CD4-positive, alpha-beta memory T cell (primary cell): ENCODE measurements at places on chromosomes 3 and 15. TPM values are rescaled to one million over a fixed set of nuclear protein-coding genes. Genes with fewer than 3 reads are reported as not detected.

- H3K4me1 ChIP-seq = no peaks in the 10 kb centered on the region
- no peak overlapping the region for H3K4me3 ChIP-seq
- H3K27me3 ChIP-seq = no peaks in the 10 kb centered on the region
- H3K36me3 ChIP-seq = no peaks in the 10 kb centered on the region
- DNase-seq = no peak
Measured at GRCh38 chr3:151400341-151400740, 15.8 kb upstream of the P2RY12 start.

Gene P2RY13
- not detected for total RNA-seq

- H3K27me3 ChIP-seq = no peaks in the 10 kb centered on the region
- H3K36me3 ChIP-seq = no peaks in the 10 kb centered on the region
- peak overlapping the region; percentile 85 for H3K27ac ChIP-seq
- no peak overlapping the region for H3K4me3 ChIP-seq
- peaks cover 70% of the 10 kb centered on the region for H3K4me1 ChIP-seq
Measured at GRCh38 chr3:69082361-69082760, 2.2 kb upstream of the UBA3 start.

Gene CCNL1
- 327 TPM for total RNA-seq

DNA sequence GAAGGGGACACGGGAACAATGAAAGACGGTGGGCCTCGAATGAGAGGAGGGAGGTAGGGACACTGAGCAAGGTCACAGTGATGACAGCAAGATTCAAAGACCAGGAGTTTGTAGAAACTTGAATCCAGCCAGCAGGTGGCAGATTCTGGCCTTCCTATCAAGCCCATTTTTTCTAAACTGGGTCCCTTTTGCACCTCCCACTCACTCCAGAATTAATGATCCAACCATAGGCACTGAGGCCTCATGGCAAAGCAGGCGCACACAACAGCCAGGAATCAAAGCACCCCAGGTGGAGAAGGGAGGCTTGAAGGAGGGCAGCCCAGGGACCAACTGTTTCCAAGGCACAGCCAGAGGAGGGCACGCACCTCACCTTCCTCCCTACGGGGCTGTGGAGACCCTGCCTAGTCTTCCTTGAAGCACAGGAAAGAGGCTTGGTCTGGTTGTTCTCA, 90.2 kb downstream of the ANP32A start:
- no peak overlapping the region for H3K27ac ChIP-seq
- H3K36me3 ChIP-seq = no peaks in the 10 kb centered on the region
- DNase-seq = peak; percentile 16

DNA sequence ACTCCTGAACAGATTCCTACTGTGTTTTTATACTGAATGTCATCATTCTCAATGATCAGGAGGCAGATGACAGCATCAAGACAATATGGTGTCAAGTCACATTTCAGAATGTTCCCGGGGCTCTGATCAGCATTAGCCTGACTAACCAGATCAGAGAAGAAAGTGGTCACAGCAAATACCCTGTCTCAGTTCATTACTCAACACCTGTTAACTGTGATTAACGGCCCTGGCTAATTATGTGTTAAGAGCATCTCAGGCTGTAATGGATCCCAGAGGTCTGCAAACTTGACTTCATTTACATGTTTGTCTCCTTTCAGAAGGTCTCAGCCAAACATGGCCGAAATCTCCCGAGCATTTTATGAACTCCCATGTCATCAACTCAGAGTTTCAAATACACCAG, 833.7 kb downstream of the FHIT start:
- no peak for DNase-seq
- H3K4me3 ChIP-seq = no peak overlapping the region
- H3K36me3 ChIP-seq = no peaks in the 10 kb centered on the region
- no peak overlapping the region for H3K27ac ChIP-seq
- no peaks in the 10 kb centered on the region for H3K4me1 ChIP-seq

Gene CD276
- 2.9 TPM for total RNA-seq

Gene HIGD2B
- total RNA-seq = 0.39 TPM

GRCh38 chr3:52880047-52880446, 17.3 kb downstream of the STIMATE start:
- peaks cover 7% of the 10 kb centered on the region for H3K36me3 ChIP-seq
- no peak overlapping the region for H3K4me3 ChIP-seq
- H3K4me1 ChIP-seq = peaks cover 12% of the 10 kb centered on the region

GRCh38 chr3:58691997-58692396, 25.4 kb upstream of the FAM3D start:
- no peaks in the 10 kb centered on the region for H3K27me3 ChIP-seq
- H3K4me1 ChIP-seq = no peaks in the 10 kb centered on the region
- no peak overlapping the region for H3K27ac ChIP-seq
- no peaks in the 10 kb centered on the region for H3K36me3 ChIP-seq

- H3K36me3 ChIP-seq = no peaks in the 10 kb centered on the region
- no peak overlapping the region for H3K4me3 ChIP-seq
- H3K4me1 ChIP-seq = no peaks in the 10 kb centered on the region
- H3K27ac ChIP-seq = no peak overlapping the region
- DNase-seq = no peak
Measured at GRCh38 chr3:58999134-58999773, 50.6 kb downstream of the CFAP20DC start.

DNA sequence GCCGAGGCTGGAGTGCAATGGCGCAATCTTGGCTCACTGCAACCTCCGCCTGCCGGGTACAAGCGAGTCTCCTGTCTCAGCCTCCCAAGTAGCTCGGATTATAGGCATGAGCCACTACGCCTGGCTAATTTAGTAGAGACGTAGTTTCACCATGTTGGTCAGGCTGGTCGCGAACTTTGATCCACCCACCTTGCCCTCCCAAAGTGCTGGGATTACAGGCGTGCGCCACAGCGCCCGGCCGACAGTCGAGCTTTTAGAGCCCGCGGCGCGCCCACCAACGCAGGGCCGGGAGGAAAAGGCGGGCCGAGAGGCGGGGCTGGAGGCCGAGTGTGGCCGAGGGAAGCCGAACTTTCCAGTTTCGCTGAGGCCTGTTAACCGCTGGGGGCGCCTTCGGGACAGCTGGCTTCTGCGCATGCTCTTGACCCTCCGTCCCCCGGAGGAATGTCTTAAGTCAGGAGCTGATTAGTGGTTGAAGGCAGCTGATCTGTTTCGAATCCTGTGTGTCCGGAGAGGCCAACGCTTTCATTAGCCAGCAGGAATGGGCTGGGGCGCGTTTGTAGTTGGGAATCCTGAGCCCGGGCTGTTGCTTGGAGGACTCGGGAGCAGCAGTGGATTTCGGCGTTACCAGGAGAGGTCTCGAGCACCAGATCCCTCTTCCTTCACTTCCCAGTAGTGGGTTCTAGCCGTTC, 10.0 kb downstream of the RPLP1 start:
- peak overlapping the region; percentile 80 for H3K27ac ChIP-seq
- H3K36me3 ChIP-seq = peaks cover under 1% of the 10 kb centered on the region
- H3K27me3 ChIP-seq = no peaks in the 10 kb centered on the region
- DNase-seq = peak; percentile 89

DNA sequence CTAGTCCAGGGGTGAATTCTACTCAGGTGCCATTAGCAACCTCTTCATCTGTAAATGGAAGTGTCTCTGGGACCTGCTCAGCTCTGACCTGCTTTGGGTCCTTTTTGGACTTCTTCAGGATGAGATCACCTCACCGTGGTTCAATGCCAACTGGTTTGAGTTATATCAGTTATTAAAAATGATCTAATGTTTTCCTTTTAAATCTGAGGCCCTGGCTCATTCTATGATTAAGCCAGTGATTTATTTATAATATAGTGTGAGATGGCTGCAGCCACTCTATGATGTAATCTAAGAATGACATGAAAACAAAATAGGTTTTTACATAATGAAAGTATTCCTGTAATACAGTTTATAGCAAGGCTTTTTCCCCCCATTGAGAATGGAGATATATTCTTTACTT, 79.4 kb downstream of the LPP start:
- no peaks in the 10 kb centered on the region for H3K4me1 ChIP-seq
- no peak for DNase-seq
- no peaks in the 10 kb centered on the region for H3K36me3 ChIP-seq
- no peak overlapping the region for H3K27ac ChIP-seq

DNA sequence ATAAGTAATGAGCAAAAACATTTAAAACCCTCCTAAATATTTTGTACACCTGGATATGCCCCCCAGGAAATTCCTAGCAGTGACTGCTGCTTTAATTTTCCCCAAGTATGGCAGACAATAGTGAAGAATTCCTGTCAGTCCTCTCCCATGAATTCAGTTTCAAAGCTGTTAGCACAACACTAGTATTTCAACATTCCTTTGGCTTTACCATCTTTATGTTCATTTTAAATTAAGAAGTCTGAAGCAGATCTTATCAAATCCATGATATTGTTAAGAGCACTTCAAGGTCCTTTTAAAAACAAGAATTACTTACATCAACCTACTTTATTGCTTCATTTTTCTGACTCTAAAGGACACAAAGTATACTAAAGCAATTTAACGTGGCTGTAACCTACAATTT, 28.8 kb upstream of the CDIN1 start:
- H3K36me3 ChIP-seq = no peaks in the 10 kb centered on the region
- no peak overlapping the region for H3K27ac ChIP-seq
- no peak overlapping the region for H3K4me3 ChIP-seq
- H3K4me1 ChIP-seq = no peaks in the 10 kb centered on the region

GRCh38 chr3:22113453-22113852, 362.4 kb upstream of the ZNF385D start:
- no peaks in the 10 kb centered on the region for H3K36me3 ChIP-seq
- no peak for DNase-seq
- H3K27me3 ChIP-seq = no peaks in the 10 kb centered on the region
- H3K4me1 ChIP-seq = no peaks in the 10 kb centered on the region

DNA sequence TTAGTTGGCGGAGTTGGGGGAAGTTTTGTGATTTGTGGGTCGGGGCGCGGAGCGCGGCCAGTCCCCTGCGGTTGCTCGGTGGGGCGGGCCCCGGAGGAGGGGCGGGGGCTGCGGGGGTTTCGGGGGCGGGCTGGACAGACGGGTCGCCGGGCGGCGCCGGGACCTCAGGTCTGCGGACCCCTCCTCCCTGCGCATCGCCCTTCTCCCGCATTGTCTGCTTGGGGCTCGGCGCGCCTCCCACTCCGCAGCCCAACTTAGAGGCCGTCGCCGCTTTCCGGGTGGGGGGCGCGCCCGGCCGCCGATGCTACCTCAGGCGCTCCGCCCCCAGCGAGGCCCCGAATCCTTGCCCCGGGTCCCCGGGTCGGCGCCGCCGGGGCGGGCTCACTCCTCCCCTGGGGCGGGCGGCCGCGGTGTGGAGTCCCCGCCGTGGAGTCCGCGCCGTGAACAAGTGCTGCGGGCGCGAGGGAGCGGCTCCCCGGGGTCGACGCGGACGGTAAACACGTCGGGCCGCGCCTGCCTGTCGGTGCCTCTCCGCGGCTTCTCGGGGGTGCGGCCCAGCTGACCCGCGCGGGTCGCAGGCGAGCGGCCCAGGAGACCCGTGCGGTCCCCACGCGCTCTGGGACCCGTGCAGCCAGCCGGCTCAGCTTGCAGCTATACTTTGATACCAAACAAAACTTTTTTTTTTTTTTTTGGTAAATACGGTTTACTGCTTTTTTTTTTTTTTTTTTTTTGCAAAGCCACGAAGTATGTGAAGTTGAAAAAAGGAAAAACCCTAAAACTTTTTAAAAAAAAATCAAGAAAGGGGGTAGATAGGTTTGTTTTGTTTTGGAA, 624 bp downstream of the AKAP13 start:
- no peaks in the 10 kb centered on the region for H3K36me3 ChIP-seq
- H3K4me1 ChIP-seq = peaks cover 66% of the 10 kb centered on the region
- no peak overlapping the region for H3K4me3 ChIP-seq
- peak overlapping the region; percentile 68 for H3K27ac ChIP-seq

Gene STX19
- 0.39 TPM for total RNA-seq

DNA sequence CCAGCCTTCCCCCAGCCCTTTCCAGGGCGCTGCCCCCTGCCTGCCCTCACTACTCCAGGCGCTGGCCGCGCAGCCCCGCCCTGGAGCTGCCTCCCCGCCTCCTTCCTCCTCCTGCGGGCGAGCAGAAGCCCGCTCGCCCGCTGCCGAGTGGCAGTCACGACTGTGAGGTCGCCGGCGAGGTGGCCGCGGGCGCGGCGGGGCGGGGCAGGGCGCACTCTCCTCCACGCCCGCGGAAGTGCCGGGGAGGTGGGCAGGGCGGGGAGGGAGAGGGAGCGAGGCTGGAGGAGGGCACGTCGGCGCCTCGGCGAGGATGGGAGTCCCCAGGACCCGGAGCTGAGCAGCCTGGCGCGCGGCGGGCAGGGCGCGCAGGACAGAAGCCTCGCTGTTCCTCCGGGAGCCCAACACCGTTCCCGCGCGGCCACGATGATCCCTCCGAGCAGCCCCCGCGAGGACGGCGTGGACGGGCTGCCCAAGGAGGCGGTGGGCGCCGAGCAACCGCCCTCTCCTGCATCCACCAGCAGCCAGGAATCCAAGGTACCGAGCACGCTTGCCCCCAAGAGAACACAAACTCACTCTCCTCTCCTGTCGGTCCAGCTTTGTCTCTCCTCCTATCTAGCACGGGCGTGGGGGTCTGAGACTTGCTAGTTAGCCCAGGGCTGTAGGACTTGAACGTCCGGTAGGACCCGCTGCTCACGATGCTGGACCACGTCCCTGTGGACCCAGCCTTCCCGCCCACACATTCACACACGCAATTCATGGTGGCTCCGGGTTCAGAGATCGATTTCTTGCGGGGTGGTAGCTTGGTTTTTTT, at the start of gene STAC:
Gene STAC, plus strand, starts transcription at position 284 of the 811 bp plus-strand sequence. Its CDS starts 140 bp downstream, at position 424.
- no peak within 1 kb of the TSS for H3K4me3 ChIP-seq
- no peaks in the 10 kb centered on the region for H3K36me3 ChIP-seq
- H3K27me3 ChIP-seq = peaks cover 5% of the 10 kb centered on the region
- DNase-seq = no peak
- H3K27ac ChIP-seq = no peak within 1 kb of the TSS

Gene TUBGCP4
- total RNA-seq = 23.9 TPM

- H3K4me3 ChIP-seq = no peak overlapping the region
- H3K27ac ChIP-seq = no peak overlapping the region
- DNase-seq = no peak
- H3K27me3 ChIP-seq = no peaks in the 10 kb centered on the region
- no peaks in the 10 kb centered on the region for H3K36me3 ChIP-seq
Measured at GRCh38 chr3:14837878-14838258, 19.1 kb downstream of the FGD5 start.

DNA sequence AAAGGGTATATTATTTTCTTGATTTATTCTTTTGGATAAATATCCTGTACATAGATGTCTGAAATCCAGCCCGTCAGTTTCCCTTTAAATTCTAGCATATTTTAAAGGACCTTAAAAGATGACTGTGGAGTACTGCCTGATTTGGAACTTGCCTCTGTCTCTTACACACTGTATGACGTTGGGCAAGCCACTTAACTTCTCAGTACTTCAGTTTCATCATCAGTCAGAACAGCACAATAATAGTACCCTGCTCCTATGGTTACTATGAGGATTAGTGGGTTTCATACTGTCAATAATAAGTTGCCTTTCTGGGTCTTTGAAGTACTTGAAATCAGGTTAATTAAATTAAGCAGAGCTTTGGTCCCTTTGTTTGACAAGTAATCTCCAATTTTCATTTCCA, 374.3 kb downstream of the TIGIT start:
- no peaks in the 10 kb centered on the region for H3K36me3 ChIP-seq
- no peak for DNase-seq
- H3K27me3 ChIP-seq = no peaks in the 10 kb centered on the region

- no peak overlapping the region for H3K4me3 ChIP-seq
- no peaks in the 10 kb centered on the region for H3K36me3 ChIP-seq
- H3K27me3 ChIP-seq = no peaks in the 10 kb centered on the region
- H3K4me1 ChIP-seq = no peaks in the 10 kb centered on the region
- H3K27ac ChIP-seq = no peak overlapping the region
Measured at GRCh38 chr15:74350295-74351275, 16.9 kb downstream of the CYP11A1 start.

- H3K36me3 ChIP-seq = peaks cover 15% of the 10 kb centered on the region
- H3K27ac ChIP-seq = no peak overlapping the region
- H3K4me3 ChIP-seq = no peak overlapping the region
- no peaks in the 10 kb centered on the region for H3K27me3 ChIP-seq
Measured at GRCh38 chr3:45670991-45671390, 18.2 kb upstream of the SACM1L start.
